NCI-H1417 (cell line): ENCODE measurements at places on chromosomes 2 and 18.

- no peak for DNase-seq
These were observed 50.9 kb downstream of the ZEB2 start for GRCh38 chr2:144468823-144469595.

- DNase-seq = no peak
These were observed 126.4 kb upstream of the CD226 start for GRCh38 chr18:70074116-70074515.

GRCh38 chr2:1929001-1929400 is 184.7 kb upstream of the PXDN start:
- DNase-seq = no peak

- DNase-seq = no peak
These were observed 73.9 kb downstream of the SETBP1 start for GRCh38 chr18:44754567-44754966.

GRCh38 chr2:229688141-229688540 is 26.2 kb downstream of the DNER start:
- no peak for DNase-seq

DNA sequence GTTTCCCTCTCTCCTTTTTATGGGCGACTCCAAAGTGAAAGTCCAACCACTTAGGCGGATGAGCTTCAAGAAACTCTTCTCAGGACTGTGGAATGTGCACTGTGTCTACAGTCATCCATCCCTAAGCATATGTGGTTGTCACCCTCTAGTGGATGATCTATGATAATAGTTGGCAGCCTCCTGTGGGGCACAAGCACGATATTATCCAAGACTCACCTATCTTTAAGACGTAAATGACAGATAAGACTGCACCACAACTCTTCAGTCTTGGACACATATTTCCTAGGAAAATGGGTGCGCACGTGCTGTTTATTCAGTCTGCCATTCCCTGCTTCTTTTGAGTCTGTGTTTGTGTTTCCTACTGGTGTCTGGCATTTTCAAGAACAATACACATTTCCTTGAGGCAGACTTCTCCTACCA is 145.5 kb upstream of the CTAGE1 start:
- DNase-seq = peak; percentile 25

GRCh38 chr18:39464006-39464405 is 1898.4 kb upstream of the CELF4 start:
- no peak for DNase-seq

GRCh38 chr18:61569176-61569892 is 236.1 kb downstream of the CDH20 start:
- DNase-seq = no peak

DNA sequence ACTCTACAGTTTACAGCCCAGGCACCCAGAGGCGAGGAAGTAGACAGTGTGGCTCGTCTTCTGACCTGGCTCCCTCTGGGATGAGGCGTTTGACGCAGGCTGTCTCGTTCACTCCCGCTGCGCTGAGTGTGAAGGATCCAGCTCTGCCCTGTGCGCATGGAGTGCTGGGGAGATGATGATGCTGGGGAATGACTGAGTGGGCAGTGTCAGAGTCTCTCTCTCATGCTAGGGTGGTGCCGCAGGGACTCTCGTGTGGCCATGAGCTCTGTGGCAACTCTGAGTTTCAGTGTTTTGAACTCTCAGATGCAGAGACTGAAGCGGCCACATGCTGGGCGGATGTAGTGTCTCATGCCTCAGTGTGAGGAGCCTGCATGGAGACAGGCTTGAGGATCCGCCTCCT is 118.4 kb upstream of the TPO start:
- DNase-seq = no peak

GRCh38 chr2:177667626-177668025 is 275.1 kb downstream of the AGPS start:
- DNase-seq = no peak

GRCh38 chr18:33579349-33580215 is 1.6 kb downstream of the ASXL3 start:
- DNase-seq = peak; percentile 73

GRCh38 chr18:25230658-25231326 is 121.2 kb downstream of the ZNF521 start:
- DNase-seq = no peak

DNA sequence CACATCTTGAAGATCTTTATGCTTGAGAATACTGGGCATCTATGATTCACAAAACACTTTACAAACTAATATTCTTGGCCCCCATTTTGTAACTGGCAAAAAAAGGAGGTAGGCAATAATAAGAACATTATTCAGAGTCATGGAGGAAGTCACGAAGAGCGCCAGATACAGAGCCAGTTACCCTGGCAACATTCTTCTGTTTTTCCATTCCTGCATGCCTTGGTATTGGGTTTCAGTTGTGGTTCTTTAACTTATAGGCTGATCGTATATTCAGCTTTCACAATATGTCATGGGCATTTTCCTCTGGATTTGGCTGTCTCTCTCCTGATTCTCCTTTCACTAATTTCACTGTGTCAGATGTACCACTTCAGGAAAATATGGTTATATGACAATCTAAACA is 234.7 kb downstream of the HRH4 start:
- DNase-seq = no peak

- DNase-seq = no peak
These were observed 45.3 kb upstream of the IGFBP5 start for GRCh38 chr2:216740557-216741222.

DNA sequence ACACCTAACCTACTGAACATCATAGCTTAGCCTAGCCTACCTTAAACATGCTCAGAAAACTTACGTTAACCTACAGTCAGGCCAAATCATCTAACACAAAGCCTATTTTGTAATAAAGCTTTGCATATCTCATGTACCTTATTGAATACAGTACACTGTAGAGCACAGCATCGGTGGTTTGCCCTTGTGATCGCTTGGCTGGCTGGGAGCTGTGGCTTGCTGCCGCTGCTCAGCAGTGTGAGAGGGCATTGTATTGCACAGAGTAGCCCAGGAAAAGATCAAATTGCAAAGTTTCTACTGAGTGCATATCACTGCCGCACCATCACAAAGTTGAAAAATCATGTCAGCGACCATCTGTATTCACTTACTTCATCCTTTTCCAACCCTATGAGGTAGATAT is 62.3 kb upstream of the NCK2 start:
- no peak for DNase-seq

DNA sequence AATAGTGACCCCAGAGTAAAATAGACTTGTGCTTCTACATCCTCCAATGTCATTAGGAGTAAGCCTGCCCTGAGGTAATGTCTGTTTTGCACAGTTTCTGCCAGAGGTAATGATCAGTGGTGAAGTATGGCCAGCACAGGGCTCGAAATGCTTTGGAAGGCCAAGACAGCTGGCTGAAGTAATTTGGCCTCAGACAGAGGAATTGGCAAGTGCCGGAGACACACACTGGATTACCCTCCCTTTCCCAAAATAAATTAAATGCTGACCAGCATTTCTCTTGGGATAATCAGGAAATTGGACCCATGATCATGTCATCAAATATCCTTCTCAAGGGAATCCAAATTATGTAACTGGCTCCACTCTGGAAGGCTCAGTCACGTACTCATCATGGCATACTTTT is 379.0 kb upstream of the CHST9 start:
- no peak for DNase-seq

- no peak for DNase-seq
These were observed 51.4 kb upstream of the MRPL33 start for GRCh38 chr2:27720004-27720551.

DNA sequence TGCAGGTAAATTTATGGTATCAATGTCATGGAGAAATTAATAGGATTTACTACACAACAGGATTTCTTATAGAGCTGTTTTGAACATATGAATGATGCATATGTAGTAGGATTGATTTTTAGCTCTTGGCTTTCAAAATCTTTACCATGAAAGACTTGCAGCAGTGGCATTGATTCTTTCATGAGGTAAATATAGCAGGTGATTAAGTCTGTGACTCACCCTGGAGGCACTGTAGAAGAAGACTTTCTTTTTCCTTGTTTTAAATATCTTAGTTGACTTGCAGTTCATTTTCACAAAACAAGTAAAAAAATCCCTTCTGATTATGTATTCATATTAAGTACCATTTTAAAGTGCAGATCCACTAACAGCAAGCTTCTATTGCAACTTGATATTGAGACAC is 463.0 kb downstream of the FBXO15 start:
- DNase-seq = no peak

DNA sequence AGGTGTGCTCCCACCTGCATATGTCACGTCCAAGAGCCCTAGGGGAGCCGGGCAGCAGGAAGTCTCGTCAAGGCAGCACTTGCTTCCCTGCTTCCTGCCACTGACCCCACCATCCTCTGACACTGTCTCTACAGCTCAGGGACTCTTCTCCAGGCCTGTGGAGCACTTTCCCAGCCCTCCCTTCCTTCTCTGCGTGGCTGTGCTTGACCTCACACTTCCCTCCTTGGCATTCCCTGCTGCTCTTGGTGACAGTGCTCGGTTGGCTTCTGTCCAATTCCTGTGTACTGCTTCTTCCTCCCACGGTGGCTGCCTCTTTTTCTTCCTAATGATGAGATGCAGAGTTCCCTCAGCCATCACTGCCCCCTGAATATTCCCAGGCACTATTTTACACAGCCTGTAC is 2.8 kb downstream of the CIDEA start:
- DNase-seq = no peak

DNA sequence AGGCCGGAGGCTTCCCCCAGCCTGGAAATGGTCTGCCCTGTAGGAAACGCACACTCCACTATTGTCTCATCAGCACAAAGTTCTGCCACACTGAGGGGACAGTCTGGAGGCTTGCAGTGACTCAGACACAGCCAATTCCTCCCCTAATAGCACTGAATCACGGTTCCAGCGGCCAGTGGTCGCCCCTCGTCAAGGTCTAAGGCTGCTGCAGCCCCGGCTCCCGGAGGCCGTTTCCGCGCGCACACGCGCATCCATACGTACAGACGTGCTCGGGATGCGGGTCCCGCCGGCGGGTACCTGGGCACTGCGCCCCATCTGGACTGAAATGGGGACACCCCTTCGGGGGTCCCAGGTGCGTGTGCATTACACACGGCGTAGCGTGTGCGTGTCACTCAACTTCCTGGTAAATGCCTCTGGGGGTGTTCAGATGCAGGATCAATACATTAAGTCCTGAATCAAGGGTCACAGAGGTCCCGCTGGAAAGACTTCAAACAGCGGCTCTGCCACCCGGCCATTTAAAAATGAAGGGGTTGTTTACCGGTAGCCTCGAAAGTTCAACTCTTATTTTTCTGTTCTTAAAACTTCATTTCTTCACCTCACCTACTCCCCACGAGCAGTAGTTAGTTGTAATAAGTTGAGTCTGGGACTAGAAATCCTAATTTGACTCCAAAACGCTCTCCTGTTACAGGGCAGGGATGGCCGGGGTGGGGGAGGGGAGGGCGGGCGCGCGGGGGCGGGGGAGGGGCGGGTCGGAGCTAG is 572 bp upstream of the ZNF516 start:
- DNase-seq = peak; percentile 88

GRCh38 chr2:146477383-146477782 is 1367.4 kb upstream of the ACVR2A start:
- DNase-seq = no peak

GRCh38 chr2:218984239-218985020 is 554 bp downstream of the FEV start:
- DNase-seq = no peak

- DNase-seq = no peak
These were observed 101.6 kb upstream of the TTN start for GRCh38 chr2:178908810-178909209.

- no peak for DNase-seq
These were observed 343.6 kb downstream of the TGIF1 start for GRCh38 chr18:3793545-3793944.

DNA sequence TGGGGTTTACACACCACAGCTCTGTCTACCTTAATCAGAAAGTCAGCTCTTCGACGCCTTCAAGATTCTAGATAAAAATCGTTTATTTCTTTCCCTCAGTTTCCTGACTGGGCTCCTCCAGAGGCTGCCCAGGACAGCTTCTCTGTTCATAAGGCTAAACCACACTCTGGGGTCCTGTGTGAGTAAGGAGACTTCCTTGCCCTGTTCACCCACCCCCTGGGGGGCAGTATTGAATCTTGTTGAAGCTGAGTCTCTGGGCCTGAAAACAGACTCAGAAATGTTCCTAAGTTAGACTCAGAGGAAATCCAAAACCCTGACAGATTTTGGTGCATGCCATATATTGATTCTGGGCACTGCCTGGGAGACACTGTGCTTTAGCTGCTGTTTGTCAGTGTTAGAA is 43.0 kb downstream of the G6PC2 start:
- DNase-seq = no peak

- DNase-seq = peak; percentile 7
These were observed 5.7 kb upstream of the WIPF1 start for GRCh38 chr2:174603280-174603679.

GRCh38 chr2:145404690-145405089 is 884.8 kb upstream of the ZEB2 start:
- DNase-seq = no peak

GRCh38 chr2:152587187-152587947 is 129.9 kb downstream of the PRPF40A start:
- DNase-seq = no peak

- no peak for DNase-seq
These were observed 30.4 kb downstream of the SRSF7 start for GRCh38 chr2:38720613-38721241.

- peak; percentile 65 for DNase-seq
These were observed 42.1 kb upstream of the LAPTM4A start for GRCh38 chr2:20093263-20094141.

GRCh38 chr18:3450012-3450798 is at the start of gene TGIF1:
Gene TGIF1 (plus strand): TSS chr18:3450172. CDS start chr18:3450490, 318 bp downstream.
- peak; percentile 77 for DNase-seq

DNA sequence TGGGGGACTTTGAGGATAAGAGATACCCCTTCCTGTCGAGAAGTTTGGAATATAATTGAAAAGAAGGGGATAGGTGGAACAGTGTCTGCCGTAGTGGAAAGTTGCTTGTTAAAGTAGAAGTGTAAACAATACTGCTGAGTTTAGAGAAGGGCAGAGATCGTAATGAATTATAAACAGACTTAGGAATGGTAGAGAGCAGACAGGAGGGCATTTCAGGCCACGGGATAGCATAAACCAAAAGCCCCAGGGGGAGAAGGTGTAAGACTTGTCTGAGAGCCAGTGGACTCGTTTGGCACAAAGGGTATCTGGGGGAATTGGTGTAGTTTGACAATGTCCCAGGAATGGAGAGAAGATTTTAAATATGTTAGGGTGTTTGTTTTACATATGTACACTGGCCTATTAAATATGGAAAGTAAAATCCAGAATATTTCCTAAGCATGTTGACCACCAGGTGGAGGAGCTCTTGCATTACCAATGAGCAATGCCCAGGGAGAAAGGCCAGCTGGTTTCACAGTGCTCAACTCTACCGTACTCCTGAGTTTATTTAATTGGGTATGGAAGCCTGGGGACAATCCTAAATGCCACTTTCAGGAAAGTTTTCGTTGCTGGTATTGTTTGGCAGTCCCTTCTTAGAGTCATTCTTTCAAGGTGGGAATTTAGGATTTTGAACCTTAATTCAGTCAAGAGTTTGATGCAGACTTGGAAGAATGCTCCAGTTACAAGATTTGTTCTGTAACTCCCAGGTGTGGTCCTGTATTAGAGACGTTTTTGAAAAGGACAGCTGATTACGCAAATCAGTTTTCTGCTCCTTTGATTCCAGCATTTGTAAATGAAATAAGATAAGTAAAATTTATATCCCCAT is 7.5 kb downstream of the COPS8 start:
- peak; percentile 41 for DNase-seq

- no peak for DNase-seq
These were observed 34.0 kb upstream of the TMEM131 start for GRCh38 chr2:98029718-98030222.
